ENCODE measurements at places on chromosomes 6 and 20. TPM values are rescaled to one million over a fixed set of nuclear protein-coding genes. Genes with fewer than 3 reads are reported as not detected.
A peak's percentile ranks its signal among the peaks of the same experiment; 100 is the strongest.

DNA sequence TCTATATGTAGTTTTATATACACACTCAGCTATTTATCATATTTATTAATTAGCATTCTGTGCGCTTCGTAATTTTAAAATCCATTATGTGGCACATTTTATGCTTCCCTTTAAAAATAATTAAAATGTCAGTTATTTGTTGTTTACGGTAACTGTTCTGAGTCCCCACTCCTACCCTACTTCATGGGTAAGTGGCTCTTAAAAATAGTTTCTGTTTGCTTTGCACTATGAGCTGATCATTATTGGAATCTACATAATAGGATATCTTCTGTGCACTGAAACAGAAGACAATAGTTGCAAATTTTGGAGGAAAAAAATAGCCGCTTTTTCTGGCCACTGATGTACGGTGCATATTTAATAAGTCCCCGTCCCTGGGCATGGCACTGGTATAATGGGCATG lies 25.2 kb downstream of the LCA5 start:
- DNase-seq: no peak

GRCh38 chr20:44959638-44960102 lies 527 bp downstream of the TOMM34 start:
- DNase-seq: peak; percentile 44

GRCh38 chr6:108561742-108562502 lies 1.2 kb downstream of the FOXO3 start:
- DNase-seq: peak; percentile 70

DNA sequence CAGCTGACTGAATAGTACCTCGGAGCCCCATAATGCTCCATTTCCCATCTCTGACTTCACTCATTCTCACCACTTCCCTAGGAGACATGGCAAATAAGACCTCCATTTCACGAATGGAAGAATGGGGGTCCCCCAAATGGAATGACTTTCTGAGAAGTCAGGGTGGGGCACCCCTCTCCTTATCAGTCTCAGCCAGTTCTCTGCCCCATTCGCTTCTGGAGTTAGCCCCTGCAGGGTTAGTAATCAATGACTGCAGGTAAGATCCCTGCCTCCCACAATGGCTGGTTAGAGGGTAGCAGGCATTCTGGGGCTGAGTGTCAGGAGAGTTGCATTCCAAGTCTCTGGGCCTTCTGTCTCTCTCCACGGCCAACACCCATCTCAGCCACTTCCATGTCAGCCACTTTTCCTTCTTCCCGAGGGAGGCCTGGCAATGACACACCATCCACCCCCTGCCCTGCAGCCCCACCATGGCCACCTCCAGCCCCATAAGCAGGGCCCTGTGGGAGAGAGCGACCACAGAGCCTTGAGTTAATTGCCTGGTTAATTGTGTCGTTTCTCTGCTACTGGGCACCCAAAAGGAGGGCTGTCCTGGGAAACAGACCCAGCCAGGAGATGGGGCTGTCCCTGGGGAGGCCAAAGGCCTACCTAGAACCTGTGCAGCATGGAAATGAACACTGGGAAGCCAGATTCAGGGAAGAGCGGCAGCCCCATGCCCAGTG lies 13.4 kb downstream of the CCDC167 start:
- DNase-seq: no peak

- DNase-seq: no peak
These were observed 6.5 kb downstream of the RBM38 start for GRCh38 chr20:57397693-57398108.

- peak; percentile 37 for DNase-seq
These were observed 36.7 kb downstream of the EBF4 start for GRCh38 chr20:2729251-2729713.

- DNase-seq: peak; percentile 16
These were observed 57.6 kb upstream of the FRMD1 start for GRCh38 chr6:168136622-168137021.

GRCh38 chr20:25397821-25398220 lies 7.2 kb upstream of the ABHD12 start:
- no peak for DNase-seq

DNA sequence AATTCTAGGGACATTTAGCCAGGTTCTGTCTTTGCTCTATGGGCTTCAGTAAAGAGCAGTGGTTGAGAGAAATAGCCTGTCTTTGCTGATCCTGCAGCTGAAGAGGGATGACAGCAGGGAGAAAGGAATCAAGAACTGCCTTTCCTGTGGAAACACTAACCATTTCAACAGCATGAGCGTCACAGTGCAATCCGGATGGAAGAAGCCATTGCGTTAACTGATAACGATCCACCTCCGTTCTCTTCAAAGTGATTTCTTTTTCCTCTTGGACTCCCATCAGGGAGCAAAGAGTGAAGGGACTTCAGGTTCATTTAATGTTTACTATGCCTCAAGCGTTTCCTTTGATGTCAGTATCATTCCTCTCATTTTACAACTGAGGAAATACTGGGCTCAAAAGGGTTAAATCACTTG lies 35.2 kb upstream of the EEF1E1 start:
- DNase-seq: no peak

DNA sequence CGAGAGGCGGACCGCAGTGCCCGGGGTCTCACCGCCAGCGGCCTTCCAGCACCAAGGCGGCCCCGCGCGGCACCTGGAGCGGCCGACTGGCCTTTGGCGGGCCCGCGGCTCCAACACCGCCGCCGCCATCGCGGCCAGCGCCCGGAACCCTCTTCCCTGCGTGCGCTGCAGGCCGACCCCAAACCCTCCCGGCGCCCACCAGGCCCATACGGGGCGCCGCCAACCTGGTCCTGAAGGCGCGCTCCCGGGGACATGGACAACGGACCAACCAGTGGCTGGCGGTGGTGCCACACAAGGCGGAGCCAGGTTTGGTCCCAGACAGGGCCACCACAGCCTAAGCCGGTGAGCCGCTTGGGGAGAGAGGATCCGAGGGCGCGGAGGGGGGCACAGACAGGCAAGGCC lies 1514.8 kb upstream of the DEFB115 start:
- DNase-seq: peak; percentile 37

- DNase-seq: no peak
These were observed 32.8 kb upstream of the KCNQ5 start for GRCh38 chr6:72589096-72589495.

The CDSN gene
- total RNA-seq: not detected

- DNase-seq: no peak
These were observed 6.2 kb downstream of the RALGAPA2 start for GRCh38 chr20:20706285-20706684.

- no peak for DNase-seq
These were observed 98.8 kb downstream of the HAO1 start for GRCh38 chr20:7841291-7841970.

DNA sequence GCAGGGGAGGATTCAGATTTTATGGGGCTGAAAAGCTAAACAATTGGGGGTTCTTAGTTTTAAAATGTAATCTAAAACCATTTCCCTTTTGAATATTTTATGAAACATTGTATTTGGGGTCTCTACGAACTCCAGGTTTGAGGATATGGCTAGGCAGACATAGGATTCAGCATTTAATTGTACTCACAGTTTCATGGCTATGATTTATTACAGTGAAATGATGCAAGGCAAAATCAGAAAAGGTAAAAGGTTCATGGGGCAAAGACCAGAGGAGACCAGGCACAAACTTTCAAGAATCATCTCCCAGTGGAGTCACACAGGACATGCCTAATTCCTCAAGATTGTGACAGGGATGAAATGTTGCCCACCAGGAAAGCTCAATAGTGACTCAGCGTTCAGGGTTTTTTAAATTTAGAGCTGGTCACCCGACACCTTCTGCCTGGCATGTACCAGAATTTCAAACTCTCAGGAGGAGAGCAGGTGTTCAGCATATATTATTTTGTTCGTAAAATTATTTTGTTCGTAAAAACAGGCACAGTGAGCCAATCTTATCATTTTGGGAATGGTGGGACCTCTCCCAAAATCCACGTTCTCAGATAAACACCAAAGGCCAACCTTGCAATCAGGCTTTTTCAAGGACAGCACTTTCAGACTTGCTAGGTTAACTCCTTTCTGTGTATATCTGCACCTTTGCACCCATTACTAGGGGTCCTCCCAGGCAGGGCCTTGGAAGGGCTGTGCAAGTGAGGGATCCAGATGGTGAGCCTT lies 270.3 kb downstream of the NKAIN2 start:
- no peak for DNase-seq

The GLP1R gene
- total RNA-seq: 0.87 TPM

DNA sequence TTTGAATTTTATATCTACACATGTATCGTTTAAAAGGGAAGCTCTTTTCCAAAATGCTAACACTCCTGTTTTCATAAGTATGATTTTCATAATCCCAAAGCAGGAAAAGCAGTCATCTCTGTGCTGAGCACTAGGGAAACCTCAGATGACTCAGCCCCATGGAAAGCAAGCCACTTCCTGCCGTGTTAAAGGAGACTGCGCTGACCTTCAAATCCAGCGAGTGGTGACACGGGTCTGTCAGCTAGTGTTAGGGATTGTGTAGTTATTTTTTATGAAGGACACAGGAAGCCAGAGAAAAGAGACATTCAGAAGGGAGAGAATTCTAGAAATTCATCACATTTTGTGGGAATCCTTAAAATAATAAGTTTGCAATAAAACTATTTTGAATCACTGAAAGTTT lies 57.0 kb upstream of the CD93 start:
- DNase-seq: no peak

The LYRM4 gene
- total RNA-seq: 45.6 TPM

GRCh38 chr6:163474581-163474980 lies 60.1 kb downstream of the QKI start:
- DNase-seq: no peak

GRCh38 chr6:123402052-123402451 lies 234.7 kb downstream of the TRDN start:
- no peak for DNase-seq

- DNase-seq: no peak
These were observed 373.7 kb downstream of the TAF4 start for GRCh38 chr20:61691978-61692377.

Data from H7 (cell line).